ENCODE measurements at places on chromosomes 7 and 10. TPM values are rescaled to one million over a fixed set of nuclear protein-coding genes. Genes with fewer than 3 reads are reported as not detected.

DNA sequence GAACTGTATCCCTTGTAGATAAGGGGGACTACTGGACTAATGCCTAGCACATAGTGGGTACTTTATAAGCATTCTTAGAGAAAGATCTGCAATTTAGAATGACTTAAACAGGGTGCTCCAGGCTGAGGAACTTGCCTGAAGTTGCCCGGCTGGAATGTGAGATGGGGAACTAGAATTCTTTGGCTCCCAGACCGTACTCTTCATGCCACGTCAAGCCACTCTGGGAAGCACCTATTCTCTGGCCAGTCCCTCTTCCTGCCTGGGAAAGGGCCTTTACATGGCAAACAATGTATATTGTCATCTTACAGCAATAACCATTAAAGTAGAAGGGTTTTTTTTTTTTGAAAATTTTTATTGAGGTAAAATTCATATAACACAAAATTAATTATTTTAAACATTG is 34.5 kb downstream of the ATXN7L1 start:
- DNase-seq: no peak

DNA sequence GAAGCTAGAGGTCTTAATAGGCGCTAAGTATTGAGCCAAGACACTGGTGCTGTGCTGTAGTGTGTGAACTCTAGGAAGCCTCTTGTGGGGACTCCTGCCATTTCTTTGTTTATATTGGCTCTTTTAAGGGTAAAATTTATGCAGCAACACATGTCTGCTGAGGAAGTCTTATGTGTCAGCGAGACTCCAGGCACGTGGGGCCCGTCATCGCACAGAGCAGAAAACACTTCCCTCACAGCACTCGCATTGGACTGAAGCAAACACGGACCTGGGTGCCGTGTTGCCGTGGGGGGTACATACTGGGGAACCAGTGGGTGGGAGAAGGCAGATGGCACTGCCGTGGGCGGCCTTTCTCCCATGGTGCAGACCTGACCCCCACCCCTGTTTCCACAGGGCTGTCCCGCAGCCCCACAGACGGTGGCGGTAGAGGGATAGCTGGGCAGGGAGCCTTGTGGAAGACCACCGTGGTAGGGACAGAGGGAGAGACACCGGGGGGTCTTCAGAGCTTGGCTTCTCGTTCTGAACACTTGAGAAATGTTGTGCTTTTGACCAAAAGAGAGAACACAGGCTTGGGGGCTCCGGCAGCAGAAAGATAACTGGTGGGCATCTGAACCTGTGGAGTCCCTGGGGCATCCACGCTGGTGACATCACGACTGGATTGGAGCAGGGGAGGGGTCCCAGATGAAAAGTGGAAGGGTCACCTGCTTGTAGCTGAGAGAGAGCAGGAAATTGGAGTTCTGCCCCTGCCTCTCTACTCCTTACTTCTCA is 284.7 kb upstream of the SHH start:
- no peak for DNase-seq

- no peak for DNase-seq
Measured at GRCh38 chr10:105969884-105970377, 1194.6 kb downstream of the SORCS1 start.

DNA sequence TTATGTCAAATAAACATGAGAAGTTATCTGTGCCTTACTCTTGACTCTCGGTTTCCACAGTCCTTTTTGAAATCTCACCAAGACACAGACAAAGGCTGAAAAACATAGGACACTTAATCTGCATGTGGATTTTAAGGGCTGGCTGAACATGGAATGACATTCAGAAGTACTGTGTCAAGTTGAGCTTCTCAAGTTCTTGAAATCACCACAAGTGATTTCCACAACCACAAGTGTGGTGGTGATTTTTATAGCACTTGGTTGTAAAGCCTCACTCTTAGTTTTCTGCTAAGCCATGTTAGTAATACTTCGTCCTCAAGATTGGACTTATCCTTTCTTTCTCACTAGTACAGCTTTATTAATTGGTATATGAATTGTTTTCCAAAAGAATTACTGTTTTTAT is 29.6 kb downstream of the FOXP2 start:
- no peak for DNase-seq

DNA sequence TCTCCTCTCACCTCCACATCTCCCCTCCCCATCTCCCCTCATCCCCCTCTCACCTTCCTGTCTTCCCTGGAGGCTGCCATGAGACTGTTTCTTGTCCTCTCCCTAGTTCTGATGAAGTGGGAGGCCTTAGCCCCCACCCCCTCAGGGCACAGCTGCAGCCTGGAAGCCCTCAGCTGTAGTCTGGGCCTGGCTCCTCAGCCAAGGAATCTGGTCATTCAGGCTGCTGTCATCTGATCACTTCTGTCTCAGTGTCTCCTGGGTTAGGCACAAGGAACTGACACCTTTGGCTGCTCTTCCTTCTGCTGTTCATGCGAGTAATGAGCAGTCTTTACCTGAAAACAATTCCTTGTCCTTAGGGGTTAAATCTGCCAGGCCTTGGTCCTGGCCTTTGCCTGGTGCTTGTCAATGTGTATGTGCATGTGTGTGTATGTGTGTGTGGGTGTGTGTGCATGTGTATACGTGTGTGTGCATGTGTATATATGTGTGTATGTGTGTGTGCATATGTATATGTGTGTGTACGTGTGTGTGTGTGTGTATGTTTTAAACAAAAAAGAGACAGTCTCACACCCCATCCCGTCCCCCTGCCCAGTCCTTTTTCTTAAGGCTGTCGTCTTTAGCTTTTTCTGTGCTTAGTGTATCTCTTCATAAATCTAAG is 153.5 kb upstream of the TMEM72 start:
- DNase-seq: no peak

GRCh38 chr7:38929460-38930171 is 20.6 kb upstream of the VPS41 start:
- no peak for DNase-seq

- no peak for DNase-seq
Measured at GRCh38 chr7:106954840-106955239, 89.7 kb upstream of the PRKAR2B start.

The MKI67 gene
- 1.3 TPM for total RNA-seq

The ARHGAP22 gene
- total RNA-seq: 11.7 TPM

The PBLD gene
- total RNA-seq: 4.7 TPM

Data from sciatic nerve (tissue), 2 donors.